ENCODE measurements at places on chromosomes 7 and 10.

DNA sequence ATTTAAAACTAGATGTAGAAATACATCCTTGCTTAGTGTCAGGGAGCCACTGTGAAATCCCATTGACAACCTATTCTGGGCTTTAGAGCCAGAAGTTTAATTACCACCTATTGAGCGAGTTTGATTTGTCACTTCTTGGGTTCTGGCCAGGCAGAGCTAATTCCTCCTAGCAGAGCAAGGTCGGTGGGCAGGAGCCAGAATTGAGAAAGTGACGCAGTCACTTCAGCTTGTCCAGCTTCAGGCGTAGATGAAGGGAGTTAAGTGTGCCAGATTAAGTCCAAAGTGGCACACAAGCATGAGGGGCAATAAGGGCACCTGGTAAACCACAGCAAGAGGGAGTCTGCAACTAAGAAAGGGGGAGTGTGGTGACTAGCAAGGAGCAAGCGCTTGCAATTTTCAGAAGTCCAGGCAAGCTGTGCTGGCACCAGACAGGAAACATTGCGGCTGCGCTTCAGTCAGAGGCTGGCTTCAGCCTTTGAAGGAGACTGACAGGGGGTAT, 119.4 kb downstream of the ST7 start:
- DNase-seq, result no peak

- no peak for DNase-seq
Measured at GRCh38 chr7:129778770-129779601, 167.5 kb downstream of the NRF1 start.

DNA sequence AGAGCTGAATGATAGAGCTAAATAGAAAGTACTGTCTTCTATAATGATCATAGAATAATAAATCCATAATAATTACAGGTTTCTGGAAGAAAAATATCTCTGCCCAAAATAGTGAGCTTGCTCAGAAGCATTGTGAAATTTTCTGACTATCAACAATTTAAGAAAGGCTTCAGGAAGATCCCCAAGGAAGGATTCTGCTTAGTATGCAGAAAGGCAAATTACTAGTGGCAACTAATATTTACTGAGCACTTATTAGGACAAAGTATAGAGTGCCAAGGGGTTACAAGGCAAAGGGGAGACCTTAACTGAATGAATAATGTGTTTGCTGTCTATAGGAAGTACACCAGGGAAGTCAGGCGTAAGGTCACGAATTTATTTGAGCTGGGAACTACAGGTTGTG, 158.1 kb upstream of the LRRTM3 start:
- DNase-seq, result no peak

DNA sequence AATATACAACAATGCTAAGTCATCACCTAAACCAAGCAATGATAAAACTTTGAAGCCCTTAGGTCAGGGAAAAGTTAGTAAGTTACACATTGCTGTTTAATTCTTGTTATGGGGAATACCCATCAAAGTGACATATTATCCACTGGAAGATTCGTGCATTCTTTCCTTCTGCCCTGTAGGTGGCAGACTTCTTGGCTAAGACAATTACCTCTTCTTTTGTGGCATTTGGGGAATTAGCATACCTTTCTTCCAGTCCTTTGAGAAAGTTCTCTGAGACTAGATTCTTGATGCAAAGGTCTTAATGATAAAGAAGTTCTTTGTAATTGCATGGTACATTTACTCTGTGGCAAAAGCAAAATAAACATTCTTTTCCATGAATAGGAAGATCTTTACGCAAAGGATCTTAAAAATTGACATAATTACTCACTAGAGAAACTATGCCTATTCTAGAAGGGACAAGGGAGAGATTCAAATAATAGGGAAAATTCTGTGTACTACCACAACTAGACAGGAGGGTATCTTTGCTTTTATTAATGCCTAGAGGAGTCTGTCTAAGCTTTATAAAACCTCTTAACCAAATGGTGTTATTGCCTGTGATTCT, 395.9 kb downstream of the GRM8 start:
- DNase-seq, result no peak

DNA sequence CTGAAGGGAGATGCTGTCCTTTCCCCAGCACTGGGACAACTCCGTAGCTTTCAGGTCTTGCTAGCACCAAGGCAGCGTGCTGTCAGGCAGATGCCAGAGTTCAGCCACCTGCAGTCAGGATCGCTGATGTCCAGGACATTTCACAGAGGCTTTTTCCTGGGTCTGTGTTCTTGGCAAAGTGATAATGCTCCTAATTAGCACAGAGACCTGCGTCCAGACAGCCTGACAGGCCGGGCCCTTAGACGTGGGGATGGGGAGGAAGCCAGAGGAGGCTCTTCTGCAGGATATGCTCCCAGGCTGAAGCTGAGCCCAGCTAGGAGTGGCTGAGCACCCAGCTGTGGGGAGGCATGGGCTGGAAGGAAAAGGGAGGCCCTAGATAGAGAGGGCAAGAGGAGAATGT, 82.5 kb upstream of the TBX20 start:
- DNase-seq, result no peak

- no peak for DNase-seq
Measured at GRCh38 chr7:92034116-92034515, 93.5 kb downstream of the AKAP9 start.

GRCh38 chr10:116017405-116017804, 255.6 kb downstream of the GFRA1 start:
- DNase-seq, result no peak

DNA sequence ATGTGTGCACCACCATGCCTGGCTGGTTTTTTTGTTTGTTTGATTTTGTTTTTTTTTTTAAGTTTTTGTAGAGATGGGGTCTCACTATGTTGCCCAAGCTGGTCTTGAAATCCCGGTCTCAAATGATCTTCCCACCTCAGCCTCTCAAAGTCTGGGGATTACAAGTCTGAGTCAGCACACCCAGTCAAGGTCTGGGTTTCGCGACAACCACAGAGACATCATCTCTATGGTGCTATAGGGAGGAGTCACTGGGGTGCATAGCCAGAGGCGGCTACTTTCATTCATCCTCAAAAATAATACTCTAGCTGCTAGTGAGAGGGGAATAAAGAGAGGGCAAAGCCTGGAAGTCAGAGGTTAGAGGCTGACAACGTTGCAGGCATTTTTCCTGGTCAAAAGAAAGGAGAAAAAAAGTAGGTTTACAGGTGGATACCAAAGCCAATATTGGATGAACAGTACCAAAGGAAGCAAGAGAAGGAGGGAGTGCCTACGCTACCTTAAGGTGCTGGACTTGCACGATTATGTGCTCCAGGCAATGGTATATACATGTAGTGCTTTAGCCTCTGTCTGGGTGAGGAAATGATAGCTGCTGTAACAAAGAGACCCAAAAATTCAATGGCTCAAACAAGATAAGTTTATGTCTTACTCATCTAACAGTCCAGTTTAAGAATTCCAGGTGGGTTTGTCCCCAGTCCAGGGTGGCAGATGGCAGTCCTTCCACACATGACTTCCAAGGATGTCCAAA, 178.3 kb downstream of the SKIDA1 start:
- no peak for DNase-seq

DNA sequence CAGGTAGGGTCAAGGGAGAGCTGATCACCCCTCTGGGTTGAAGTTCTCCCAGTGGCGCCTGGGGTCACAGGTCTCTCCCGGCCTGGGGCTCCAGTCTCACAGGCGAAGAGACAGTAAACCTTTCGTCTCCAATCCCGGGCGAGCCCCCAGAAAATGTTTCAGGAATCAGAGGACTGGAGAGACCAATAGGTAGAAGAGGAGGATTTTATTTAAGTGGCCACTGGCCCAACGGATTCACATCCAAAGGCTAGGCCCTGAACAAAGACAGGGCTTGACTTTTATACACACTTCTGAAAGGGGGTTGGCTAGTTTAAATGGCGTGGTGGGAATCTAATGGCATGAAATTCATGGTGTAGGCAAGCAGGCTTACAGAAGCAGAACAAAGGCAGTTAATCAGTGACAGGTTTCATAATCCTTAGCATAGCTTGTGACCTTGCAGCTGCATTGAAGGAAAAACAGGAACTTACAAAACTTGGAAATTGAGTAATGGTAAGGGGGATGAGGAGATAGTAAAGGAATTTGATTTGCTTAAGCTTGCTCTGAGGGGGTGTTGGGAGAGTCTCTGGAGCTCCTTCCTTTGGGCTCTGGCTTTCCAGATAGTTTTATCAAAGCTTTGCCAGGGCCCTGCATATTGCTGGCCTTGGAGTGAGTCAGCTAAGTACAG, 105.5 kb downstream of the TRIM24 start:
- no peak for DNase-seq

DNA sequence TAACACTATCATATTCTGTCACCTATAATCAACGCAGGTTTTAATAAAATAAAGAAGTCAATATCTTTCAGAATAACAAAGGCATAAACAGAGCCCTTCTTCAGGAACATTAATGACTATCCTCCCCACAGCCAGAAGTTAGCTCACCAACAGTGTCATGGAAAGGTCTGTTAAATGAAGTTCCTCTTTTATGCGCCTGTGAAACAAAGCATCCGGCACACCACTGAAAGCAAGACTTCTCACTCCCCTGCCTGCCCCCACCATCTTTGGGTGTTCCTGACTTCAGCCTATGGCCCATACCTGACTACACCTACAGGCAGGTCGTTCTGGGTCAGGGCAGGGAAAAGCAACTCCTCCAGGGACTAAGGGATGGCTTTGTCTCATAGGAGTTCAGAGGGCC, 205.4 kb downstream of the FANK1 start:
- no peak for DNase-seq

GRCh38 chr7:48587475-48587874, 336.9 kb upstream of the CDC14C start:
- DNase-seq, result no peak

Data from activated CD4-positive, CD25-positive, alpha-beta regulatory T cell (primary cell).